Stimulated activated CD4-positive, alpha-beta T cell treated with anti-CD3 and anti-CD28 coated beads, Interleukin-1b, Interleukin-23, amount 100 ng/mL, for 1 hour (primary cell): ENCODE measurements at places on chromosomes 4 and X.

DNA sequence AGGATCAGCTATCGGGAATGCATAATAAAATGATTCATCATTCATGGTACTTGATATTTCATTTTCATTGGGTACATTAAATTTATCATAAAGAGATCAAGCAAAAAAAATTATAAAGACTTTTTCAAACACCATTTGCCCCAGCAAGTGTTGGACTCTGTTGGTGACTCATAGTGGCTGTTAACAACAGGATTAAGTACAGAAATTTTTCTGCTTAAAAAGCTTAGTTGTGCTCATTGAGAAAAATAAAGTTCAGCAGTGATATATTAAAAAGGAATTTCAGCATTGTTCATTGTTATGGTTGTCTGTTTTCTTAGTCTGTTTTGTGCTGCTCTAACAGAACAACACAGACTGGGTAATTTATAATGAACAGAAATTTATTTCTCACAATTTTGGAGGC lies 86.2 kb upstream of the PCDH10 start:
- DNase-seq = no peak

- DNase-seq = no peak
Observed at GRCh38 chr4:109094056-109094455, 208.4 kb downstream of the COL25A1 start.

DNA sequence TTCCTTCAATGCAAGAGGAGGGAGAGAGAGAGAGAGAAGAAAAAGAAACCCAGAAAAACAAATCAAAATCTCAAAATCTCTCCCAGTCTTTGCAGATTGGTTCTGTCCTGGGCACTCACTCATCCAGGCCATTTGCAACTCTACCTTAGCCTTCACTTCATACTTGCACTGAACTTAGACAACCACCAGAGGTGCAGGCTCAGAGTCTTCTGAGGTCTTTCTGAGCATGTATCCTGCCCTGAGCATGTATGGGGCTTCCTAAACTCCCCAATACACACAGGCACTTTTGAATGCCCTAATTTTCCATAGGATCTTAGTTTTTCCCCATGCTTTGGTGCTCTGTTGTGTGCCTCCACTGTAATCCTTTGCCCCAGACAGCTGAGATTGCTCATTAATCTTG lies 2.9 kb downstream of the CFI start:
- no peak for DNase-seq

DNA sequence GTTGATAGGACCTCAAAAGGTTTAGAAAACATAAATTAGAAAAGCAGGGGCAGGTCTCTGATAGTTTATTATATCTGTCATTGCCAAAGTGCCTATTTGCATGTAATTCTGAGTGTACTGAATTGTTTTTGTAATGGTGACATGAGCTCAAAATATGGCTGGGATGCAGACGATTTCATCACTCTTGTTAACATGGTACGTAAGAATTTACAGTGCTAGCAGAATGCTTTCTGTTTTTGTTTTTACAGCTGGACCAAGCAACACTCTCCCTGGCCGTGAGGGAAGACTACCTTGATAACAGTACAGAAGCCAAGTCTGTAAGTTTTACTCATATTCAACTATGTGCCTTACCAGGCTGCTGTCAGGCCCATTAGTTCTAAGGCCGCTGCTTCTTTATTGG lies 58.1 kb downstream of the PHEX start:
- no peak for DNase-seq

GRCh38 chr4:22496165-22496813 lies 19.6 kb downstream of the ADGRA3 start:
- DNase-seq = no peak

- DNase-seq = no peak
Observed at GRCh38 chr4:77355731-77356130, 198.7 kb downstream of the CCNG2 start.

- DNase-seq = no peak
Observed at GRCh38 chr4:52376132-52376704, 282.9 kb downstream of the USP46 start.

DNA sequence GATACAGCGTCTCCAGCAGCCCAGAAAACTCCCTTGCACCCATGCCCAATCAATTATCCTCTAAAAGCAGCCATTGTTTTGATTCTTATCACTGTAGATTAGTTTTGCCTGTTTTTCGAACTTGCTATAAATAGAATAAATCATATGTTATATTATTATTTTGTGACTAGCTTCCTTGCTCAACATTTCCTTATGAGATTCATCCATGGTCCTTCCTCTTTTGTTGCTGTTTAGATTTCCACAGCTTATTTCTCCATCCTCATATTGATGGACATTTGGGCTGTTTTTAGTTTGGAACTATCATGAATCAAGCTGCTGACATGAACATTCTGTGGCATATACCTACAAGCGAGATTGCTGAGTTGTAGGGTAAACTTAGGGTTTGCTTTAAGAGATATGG lies 595.3 kb downstream of the BCOR start:
- DNase-seq = no peak

DNA sequence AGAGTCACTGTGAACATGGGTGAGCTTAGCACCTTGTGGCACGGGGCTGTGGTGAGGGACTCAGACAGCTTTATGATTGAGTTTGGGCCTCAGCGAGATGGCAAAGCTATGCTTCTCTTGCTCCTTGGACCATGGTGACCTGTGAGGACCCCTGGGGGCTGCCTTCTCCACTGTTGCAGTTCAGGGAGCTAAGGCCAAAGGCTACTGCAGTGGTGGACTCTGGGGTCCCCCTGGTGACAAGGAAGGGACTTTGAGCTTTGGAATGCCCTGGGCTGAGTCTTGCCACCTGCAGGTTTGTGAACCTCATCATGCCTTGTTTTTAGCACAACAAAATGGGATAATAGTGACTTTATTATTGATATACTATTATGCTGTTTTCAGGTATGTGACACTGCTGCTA lies 36.5 kb downstream of the TBL1X start:
- DNase-seq = no peak

GRCh38 chr4:8754634-8755589 lies 116.7 kb downstream of the HMX1 start:
- DNase-seq = no peak

DNA sequence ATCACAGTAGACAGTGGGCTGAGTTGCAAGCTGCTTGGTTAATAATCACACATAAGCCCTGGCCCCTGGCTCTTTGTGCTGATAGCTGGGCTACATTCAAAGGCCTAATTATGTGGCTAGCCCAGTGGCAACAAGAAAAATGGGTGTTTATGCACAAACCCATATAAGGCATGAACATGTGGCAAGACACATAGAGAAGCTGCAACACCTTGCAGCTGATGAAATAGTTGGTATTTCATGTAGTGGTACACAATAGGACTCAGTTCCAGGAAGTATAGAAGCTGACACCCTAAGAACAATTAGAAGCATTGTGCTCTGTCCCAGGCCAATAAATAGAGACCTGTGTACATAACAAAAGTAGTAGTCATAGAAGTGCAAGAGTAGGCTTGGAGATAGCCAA lies 14.6 kb upstream of the ZNF630 start:
- DNase-seq = no peak

DNA sequence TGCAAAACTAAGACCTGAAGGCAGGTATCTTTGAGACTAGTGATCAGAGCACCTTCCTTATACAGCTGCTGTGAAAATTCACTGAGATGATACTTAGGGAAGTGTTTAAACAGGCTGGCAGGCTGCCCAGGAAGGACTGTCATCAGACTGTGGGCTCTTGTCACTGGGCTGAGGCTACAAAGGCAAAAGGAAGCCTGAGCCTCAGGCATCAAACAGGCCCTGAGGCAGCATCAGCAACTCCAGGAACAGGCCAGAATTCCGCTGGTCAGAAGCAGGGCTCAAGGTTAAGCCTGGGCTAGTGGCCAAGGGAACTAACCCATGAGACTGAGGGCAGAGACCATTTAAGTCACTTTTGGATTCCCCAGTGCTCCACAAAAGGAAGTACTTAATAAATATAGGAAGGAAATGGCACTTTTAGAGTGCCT lies 12.8 kb downstream of the PJA1 start:
- no peak for DNase-seq

- no peak for DNase-seq
Observed at GRCh38 chrX:723781-724180, 93.2 kb downstream of the SHOX start.

- no peak for DNase-seq
Observed at GRCh38 chrX:34631479-34632220, 25.4 kb downstream of the TMEM47 start.

DNA sequence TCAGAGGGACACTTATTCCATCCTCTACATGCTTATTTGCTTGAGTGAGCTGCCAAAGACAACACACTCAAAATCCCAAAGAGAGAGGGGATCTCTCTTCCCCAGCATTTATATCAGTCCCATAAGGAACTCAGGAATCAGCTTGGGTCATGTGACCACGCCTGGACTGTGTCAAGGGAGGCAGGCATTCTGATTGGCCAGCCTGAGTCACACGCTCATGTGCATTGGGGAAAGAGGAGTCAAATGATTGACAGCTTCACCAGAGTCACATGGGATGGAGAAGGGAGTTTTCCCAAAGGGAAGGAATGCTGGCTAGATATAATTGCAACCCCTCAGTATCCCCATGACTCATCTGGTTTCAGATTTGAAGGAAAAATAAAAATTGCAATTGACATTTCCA lies 49.0 kb downstream of the RWDD4 start:
- no peak for DNase-seq

DNA sequence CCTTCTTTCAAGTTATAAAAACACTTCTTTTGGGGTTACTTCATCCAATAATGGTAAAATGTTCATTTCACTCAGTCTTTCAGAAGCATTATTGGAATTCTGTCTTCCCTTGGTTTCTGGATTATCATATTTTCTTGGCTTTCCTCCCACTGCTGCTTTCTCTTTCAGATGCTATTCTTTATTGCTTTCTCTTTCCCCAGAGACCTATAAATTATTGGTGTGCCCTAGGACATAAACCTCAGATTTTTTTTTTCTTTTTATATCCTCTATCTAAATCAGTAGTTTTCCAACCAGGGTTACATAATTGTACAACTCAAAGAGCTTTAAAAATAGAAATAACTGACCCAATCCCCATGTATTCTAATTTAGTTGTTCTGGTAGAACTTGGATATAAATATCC lies 1005.5 kb downstream of the ARAP2 start:
- no peak for DNase-seq

- DNase-seq = no peak
Observed at GRCh38 chr4:174714393-174715211, 114.4 kb downstream of the GLRA3 start.

- DNase-seq = no peak
Observed at GRCh38 chrX:103730796-103731493, 20.2 kb downstream of the TMEM31 start.

GRCh38 chr4:129747756-129748155 lies 651.8 kb downstream of the C4orf33 start:
- no peak for DNase-seq

DNA sequence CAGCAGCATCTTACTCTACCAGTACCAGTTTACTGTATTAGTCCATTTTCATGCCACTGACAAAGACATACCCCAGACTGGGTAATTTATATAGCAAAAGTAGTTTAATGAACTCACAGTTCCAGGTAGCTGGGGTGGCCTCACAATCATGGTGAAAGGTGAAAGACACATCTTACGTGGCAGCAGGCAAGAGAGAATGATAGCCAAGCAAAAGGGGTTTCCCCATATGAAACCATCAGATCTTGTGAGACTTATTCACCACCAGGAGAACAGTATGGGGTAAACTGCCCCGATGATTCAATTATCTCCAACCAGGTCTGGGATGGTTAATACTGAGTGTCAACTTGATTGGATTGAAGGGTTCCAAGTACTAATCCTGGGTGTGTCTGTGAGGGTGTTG lies 69.3 kb downstream of the YIPF6 start:
- DNase-seq = no peak

DNA sequence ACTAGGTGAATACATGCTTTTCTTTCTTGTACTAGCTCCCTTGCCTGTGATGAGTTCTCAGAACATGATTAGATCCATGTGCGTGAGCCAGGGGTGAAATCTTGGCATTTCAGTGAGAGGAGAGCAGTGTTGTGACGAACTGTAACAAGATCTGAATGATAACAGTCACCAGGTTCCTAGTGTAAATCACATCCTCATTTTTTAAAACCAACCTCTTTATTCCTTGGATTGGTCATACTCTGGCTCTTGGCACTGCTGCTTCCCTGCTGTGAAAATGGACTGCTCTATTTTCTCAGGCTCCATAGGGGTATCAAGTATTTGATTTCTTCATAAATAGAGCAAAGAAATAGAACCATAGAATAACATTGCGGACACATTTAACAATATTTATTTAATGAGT lies 206.3 kb downstream of the SLC4A4 start:
- DNase-seq = no peak

GRCh38 chrX:134957836-134958235 lies 33.0 kb upstream of the SMIM10 start:
- no peak for DNase-seq

DNA sequence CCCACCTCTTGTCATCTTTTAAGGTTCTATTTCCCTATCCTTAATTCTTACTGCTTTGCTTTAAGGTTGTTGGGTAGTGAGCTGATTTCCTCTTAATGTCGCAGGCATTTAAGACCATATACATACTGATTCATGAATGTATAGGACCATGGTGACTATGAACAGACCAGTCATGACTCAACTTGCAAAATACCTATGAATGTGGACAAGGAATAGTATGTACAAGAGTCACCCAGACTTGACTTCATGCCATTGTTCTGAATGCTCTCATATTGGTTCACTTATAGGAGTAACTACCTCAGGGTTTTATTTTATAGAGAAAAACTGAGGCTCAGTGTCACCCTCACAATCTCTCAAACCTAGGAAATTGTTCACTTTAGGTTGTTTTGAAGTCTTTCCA lies 44.3 kb downstream of the CCNG2 start:
- DNase-seq = no peak

GRCh38 chr4:74543231-74543781 lies 98.4 kb downstream of the AREG start:
- DNase-seq = no peak

DNA sequence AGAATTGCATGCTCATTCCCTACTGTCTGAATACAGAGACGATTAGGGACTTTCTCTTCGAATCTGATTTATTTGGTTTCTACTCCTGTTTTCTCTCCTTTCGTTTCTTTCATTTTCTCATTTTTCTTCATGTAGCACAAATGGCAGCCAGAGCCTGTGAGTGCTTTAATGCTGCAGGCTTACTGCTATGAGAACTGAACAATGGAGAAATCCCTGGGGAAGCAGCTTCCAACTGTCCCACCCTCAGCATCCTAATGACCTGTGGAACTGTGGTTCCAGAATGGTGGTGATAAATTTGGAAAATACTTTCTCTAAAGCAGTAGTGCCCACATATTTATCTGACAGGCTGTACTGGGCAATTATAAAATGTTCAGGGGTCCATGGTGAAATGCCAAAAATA lies 930.4 kb downstream of the DMD start:
- DNase-seq = no peak

GRCh38 chr4:12207396-12207795 lies 778.7 kb upstream of the HS3ST1 start:
- no peak for DNase-seq
